MCF 10A (cell line): ENCODE measurements at places on chromosomes 2 and 18.

GRCh38 chr18:75129717-75130477 lies 79.0 kb downstream of the PTGR3 start:
- DNase-seq: no peak

- no peak for DNase-seq
These were observed 128.8 kb upstream of the SESTD1 start for GRCh38 chr2:179393481-179393880.

DNA sequence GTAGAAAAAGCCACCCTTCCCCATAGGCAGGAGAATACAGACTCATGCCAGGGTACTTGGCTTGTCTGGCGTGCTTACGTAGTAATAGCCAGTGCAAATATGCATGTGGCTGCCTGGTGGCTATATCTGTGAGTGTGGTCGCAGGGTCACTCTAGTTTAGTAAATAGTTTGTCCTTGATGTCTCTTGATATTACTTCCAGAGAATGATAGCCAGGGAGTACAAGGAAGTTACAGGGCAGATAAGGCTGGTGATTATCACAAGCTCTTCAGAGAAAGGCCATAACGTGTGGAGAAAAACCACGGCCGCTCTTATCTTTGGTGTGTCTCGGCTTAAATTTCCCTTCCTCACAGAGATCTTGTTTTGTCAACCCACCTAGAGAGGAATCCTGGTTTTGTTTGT lies 54.3 kb upstream of the SLC39A10 start:
- DNase-seq: no peak

DNA sequence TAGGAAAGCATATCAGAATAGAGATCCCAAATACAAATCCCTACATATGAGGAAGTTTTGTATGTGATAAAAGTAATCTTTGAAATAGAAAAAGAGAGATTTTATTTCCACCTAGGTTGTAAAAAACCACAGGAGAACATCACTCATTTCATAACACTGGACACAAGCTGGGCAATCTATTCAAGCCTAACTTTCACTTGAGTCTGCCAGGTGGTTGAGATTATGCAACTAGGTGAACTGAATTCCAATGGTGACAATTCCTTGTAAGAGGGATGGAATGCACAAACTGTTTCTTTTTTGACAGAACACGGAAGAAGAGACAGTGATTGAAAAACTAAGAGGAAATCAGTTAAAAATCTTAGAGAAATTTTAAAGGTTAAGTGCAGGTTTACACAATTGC lies 619.6 kb upstream of the TMEFF2 start:
- DNase-seq: peak; percentile 23

GRCh38 chr18:54776282-54776977 lies 51.8 kb upstream of the RAB27B start:
- DNase-seq: peak; percentile 98

DNA sequence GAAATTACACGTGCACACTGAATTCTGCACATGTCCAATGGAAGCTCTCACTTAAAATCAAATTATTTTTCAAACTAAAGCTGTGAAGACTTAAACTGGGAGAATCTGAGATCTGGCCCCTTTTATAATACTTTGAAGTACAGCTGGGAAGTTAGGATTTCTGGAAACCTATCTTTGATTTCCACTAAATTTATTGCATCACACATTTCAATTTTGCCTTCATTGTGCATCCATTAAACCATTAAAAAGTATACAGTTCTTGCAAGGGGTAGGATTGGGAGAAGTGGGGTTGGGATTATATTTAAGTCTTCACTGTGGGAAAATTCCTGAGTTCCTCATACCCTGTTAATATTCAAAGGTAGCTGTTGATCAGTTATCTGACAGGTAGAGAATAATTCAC lies 1229.6 kb upstream of the ZEB2 start:
- DNase-seq: no peak

GRCh38 chr2:223019987-223020717 lies 31.8 kb upstream of the KCNE4 start:
- DNase-seq: no peak

- peak; percentile 56 for DNase-seq
These were observed 56.3 kb downstream of the GLI2 start for GRCh38 chr2:120791962-120792297.

- peak; percentile 99 for DNase-seq
These were observed 118.9 kb downstream of the PXDN start for GRCh38 chr2:1625281-1626001.

- no peak for DNase-seq
These were observed 96.6 kb upstream of the TWSG1 start for GRCh38 chr18:9237981-9238380.

GRCh38 chr2:231184319-231184718 lies 14.1 kb upstream of the ARMC9 start:
- no peak for DNase-seq

DNA sequence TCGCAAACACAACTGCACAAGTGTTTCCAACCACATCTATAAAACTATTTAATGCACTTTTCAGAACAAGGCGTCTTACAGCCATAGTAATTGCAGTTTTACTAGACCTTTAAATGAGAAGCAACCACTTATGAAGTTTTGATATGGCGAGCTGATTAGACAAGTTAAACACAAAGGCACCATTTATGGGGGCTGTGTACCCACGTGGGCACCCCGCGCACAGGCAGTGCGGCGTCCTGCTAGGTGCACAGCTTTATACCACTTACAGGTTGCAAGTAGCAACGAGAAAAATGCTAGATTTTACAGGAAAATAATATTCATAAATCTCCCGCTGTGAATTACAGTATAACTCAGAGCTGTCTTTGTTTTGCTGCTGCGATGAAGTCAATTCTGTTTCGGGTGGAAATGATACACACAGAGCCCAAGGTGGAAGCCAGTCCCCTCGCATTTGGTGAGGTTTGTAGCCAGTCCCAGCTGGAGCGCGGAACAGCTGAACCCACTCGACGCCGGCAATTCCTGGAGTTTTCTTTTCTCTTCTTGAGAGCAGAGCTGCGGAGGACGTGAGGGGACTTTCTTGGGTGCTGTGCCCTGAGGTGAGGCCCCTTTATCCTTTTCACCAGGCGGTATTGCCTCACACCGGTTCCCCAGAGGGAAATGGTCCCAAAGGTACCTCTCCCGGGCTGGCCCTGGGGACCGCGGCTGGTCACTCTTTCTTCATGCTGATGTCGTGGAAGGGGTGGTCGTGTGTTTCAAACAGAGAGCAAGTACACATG lies 76.7 kb downstream of the PTGR3 start:
- no peak for DNase-seq

- peak; percentile 33 for DNase-seq
These were observed 787.9 kb upstream of the RAB6C start for GRCh38 chr2:129191530-129191929.

DNA sequence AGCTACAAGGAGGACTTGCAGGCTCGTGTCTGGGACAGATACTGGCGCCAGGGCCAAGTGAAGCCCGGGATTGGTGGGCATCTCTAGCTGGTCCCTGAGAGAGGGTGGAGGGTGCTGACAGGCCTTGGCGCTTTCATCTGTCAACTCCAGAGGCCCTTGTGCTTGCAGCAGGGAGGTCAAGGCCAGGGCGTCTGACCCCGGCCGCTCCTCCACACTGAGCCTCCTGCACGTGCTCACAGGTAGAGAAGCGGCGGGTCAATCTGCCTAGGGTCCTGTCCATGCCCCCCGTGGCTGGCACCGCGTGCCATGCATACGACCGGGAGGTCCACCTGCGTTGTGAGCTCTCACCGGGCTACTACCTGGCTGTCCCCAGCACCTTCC lies 9.5 kb downstream of the CAPN10 start:
- DNase-seq: no peak

DNA sequence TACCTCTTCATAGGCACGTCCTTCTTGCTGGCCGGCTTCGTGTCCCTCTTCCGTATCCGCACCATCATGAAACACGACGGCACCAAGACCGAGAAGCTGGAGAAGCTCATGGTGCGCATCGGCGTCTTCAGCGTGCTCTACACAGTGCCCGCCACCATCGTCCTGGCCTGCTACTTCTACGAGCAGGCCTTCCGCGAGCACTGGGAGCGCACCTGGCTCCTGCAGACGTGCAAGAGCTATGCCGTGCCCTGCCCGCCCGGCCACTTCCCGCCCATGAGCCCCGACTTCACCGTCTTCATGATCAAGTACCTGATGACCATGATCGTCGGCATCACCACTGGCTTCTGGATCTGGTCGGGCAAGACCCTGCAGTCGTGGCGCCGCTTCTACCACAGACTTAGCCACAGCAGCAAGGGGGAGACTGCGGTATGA lies 2.3 kb downstream of the FZD7 start:
- no peak for DNase-seq

- DNase-seq: peak; percentile 13
These were observed 174.8 kb downstream of the EN1 start for GRCh38 chr2:118672571-118673158.

- DNase-seq: no peak
These were observed 39.9 kb upstream of the DARS1 start for GRCh38 chr2:136025057-136025973.

- no peak for DNase-seq
These were observed 250.4 kb upstream of the SMIM21 start for GRCh38 chr18:75677696-75678455.

GRCh38 chr18:68298330-68298729 lies 416.6 kb downstream of the TMX3 start:
- no peak for DNase-seq

DNA sequence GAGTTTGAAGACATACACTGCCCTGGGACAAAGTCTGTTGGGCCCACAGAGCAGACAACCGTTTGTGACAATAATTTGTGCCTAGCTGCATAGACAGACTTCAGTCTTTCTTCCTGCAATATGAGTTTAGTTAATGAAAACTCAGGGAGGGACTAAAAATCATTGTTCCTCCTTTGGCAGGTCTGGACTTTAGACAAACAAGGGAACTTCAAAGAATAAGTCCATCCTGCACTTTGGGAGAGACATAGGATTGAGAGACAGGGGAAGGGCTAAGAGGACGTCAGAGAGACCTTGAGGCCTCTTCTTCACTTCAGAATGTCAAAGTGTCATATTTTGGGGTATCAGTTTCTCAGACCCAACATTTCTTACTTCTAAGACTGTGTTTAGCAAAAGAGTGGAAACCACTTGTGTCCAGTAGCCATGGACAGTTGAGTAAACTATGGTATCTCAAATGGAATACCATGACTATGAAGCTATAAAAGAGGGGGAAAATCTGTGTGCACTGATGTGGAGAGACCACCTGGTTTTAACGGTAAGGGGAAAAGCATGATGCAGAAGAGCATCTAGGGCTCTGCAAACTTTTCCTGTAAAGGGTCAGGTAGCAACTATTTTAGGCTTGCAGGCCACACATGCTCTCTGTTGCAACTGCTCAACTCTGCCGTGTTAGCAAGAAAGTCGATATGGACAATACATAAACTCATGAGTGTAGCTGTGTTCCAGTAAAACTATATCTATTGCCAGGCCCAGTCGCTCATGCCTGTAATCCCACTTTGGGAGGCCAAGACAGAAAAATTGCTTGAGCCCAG lies 217.8 kb upstream of the SH3BP4 start:
- DNase-seq: no peak

DNA sequence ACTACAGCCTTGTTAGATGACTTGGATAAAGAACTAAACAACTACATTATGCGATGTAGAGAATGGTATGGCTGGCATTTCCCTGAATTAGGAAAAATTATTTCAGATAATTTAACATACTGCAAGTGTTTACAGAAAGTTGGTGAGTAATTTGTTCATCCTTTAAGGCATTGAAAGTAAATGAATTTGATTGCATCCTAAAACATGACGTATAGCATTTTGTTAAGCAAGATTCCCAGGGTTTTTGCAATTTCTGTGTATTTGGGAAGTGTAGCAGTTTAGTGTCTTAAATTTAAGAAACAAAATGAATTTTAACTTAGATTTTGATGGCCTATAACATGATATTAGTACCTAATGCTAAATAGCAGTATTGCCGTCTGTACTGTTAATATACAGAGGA lies 24.8 kb downstream of the NOP58 start:
- no peak for DNase-seq

- no peak for DNase-seq
These were observed 116.9 kb downstream of the ACKR3 start for GRCh38 chr2:236686561-236686960.

- DNase-seq: no peak
These were observed 84.3 kb downstream of the RIT2 start for GRCh38 chr18:43031169-43031568.

DNA sequence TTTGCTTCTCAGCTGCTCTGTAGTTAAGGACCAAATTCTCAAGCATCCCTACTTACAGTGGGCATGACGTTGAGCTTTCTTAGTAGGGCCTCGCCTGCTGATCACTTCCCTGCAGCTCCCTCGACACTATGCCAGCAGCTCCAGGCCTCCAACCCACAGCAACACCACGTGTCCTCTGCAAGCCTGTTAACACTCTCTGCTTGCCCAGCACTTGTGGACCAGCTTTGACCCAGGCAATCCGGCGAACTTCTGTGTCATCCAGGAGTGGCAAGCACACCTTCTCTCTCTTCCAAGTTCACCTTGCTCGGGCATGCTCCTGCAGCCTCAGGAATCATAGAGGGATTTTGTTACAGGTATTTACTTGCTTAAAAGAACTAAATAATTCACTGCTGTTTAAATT lies 138.6 kb upstream of the FHL2 start:
- DNase-seq: no peak

- DNase-seq: peak; percentile 60
These were observed 60.3 kb downstream of the RFTN2 start for GRCh38 chr2:197615016-197615652.

DNA sequence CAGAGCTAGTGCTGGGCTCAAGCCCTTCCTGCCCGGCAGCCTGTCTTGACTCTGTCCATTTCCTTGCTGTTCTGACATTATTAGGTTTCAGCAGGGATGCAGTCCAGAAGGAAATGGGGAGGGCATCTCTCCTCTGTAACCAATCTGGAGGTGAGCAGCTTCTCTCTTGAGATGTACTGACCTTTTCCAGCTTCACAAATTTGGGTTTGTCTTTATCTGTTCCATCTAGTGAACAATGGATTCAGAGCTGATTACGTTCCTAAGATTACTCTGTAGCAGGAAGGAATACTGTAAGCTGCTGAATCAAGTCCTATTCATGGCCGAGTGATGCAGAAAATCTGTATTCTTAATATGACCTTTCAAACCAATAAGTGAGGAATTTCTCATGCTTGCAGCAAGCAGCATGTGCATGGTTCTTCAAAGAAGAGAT lies 11.0 kb downstream of the PLA2R1 start:
- no peak for DNase-seq

- peak; percentile 29 for DNase-seq
These were observed 79.8 kb upstream of the CCDC141 start for GRCh38 chr2:179129574-179130238.

DNA sequence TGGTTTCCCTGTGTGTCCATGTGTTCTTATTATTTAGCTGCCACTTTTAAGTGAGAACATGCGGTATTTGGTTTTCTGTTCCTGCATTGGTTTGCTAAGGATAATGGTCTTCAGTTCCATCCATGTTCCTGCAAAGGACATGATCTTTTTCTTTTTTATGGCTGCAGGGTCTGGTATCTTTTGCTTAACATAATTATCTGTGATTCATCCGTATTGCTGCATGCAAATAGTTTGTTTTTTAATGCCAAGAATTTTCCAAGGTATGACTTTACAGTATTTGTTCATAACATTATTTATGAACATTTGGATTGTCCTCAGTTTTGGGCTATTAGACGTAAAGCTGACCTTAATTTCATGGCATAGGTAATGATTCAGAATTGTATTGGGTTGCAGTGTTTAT lies 17.8 kb downstream of the GIGYF2 start:
- no peak for DNase-seq
